ENCODE measurements at places on chromosomes 1 and 21.

DNA sequence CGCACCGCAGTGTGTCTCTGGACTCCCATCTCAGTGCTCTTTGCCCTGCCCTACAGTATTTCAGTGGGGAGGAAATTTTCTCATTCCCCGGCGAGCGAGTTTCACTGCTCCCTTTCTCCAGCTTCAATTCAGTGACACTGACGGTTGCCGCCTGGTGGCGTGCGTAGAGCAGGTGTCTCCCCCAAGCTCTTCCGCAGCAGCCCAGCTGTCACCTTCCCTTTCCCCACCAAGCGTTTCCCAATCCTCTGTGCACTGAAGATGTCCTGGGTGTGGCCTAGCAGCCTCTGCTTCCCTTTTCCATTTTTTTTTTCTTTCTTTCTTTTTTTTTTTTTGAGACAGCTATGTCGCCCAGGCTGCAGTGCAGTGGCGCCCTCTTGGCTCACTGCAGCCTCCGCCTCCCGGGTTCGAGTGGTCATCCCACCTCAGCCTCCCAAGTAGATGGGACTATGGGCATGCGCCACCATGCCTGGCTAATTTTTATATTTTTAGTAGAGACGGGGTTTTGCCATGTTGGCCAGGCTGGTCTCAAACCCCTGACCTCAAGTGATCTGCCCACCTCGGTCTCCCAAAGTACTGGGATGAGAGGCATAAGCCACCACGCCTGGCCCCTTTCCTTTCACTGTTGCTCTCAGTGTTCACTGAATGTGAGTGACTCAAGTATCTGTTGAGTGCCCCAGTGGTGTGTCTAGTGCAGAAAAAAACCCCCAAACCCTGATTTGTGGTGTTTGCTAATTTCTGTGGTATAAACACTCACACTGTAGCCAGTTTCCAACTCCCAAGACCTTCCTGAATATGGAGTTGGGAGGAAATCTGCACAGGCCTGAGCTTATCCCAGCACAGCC lies 30.1 kb downstream of the TNFRSF1B start:
- peak; percentile 54 for DNase-seq

- DNase-seq = no peak
Observed at GRCh38 chr1:209428241-209428921, 155.1 kb upstream of the CAMK1G start.

DNA sequence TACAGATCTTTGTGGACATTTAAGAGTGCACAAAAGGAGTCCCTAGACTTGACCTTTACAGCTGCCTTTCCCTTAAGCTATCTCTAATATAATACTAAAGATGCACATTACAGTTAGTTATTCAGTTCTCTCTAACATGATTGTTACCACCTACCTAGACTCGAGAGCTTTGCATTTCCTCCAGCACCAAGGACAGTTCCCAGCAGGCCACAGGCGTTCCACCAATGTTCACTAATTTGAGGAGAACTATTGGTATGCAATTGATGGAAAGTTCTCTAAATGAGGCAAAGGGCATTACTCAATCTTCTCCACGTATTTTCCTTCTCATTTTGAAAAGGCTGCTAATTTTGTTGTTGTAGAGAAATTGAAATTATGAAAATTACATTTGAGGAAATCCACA lies 5.4 kb upstream of the NTNG1 start:
- DNase-seq = peak; percentile 62

GRCh38 chr1:227949954-227950734 lies 2.4 kb upstream of the WNT9A start:
- peak; percentile 3 for DNase-seq

DNA sequence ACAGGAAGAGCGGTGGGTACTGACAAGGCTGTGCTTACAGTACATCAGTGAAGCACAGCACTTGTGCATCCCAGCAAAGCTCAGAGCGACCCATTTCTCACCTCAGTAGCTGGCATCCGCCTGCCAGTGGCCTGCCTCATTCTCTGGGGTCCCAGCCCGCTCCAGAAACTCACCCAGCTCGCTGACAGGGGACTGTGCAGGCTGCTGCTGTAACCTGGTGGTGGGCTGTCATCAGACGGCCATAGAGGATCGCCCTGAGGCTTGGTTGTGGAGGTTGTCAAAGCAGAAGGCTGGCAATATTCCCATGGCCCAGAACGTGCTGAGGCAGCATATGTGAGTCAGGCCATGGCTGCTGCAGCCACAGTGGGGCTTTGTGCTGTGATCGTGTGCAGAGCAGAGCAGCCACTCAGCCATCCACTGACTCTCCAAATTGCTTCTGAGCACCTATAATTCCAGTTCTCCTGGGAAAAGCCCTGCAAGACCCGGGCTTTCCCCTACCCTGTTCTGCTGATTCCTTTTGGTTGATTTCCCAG lies 13.6 kb upstream of the GPR137B start:
- peak; percentile 11 for DNase-seq

- no peak for DNase-seq
Observed at GRCh38 chr1:7103874-7104273, 318.6 kb downstream of the CAMTA1 start.

- no peak for DNase-seq
Observed at GRCh38 chr21:36044056-36044455, 16.3 kb downstream of the SETD4 start.

GRCh38 chr1:151157067-151157531 lies 650 bp downstream of the TNFAIP8L2 start:
- no peak for DNase-seq

DNA sequence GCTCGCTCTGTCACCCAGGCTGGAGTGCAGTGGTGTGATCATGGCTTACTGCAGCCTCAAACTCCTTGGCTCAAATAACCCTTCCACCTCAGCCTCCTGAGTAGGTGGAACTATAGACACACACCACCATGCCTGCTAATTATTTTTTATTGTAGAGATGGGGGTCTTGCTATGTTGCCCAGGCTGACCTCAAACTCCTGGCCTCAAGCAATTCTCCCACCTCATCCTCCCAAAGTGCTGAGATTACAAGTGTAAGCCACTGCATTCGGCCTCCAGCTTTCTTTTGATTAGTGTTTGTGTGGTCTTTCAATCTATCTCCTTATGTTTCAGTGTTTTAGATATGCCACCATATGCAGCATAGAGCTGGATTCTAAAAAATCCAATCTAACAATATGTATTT lies 19.9 kb upstream of the CSF3R start:
- no peak for DNase-seq

GRCh38 chr1:81329041-81329440 lies 471.7 kb upstream of the ADGRL2 start:
- DNase-seq = no peak

- DNase-seq = no peak
Observed at GRCh38 chr1:12245116-12245515, 15.3 kb downstream of the VPS13D start.

GRCh38 chr1:154427173-154428139 lies 22.3 kb downstream of the IL6R start:
- no peak for DNase-seq

GRCh38 chr1:38558500-38559445 lies 300.8 kb downstream of the RRAGC start:
- DNase-seq = no peak

GRCh38 chr1:113307771-113308445 lies 82.4 kb upstream of the MAGI3 start:
- DNase-seq = no peak

DNA sequence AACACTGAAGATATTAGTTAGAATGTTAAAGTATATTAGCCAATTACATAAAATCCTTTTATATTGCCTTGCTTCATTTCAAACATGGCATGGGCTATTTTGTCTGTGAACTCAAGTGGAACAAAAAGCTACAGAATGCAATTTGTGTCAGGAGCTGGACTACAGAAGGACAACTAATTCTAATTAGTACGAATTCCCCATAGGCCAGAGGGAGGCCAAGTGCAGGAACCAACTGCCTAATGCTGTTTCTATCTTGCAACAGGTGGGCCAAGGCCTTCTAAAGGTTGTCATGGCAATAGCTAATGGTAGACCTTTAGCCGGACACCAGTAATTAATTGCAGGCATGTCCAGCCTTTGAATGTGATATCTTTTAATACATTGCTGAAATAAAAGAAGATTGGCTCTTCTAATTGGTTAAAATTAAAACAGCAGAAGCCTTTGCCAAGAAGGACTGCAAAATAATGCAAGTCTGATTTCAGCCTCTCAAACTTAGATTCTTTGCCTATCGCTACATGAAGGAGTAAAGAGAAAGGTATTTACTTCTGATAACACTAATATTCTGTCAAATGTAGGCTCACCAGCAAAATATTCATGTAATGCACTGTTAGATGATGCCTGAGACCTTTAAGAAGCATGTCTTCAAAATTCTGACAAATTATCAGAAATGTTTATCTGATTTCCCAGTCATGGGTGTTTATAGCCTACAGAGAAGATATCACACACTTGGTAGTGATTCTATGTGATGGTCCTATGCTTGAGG lies 232.1 kb downstream of the LMO4 start:
- DNase-seq = peak; percentile 27

GRCh38 chr1:59718989-59719360 lies 95.8 kb upstream of the HOOK1 start:
- no peak for DNase-seq

DNA sequence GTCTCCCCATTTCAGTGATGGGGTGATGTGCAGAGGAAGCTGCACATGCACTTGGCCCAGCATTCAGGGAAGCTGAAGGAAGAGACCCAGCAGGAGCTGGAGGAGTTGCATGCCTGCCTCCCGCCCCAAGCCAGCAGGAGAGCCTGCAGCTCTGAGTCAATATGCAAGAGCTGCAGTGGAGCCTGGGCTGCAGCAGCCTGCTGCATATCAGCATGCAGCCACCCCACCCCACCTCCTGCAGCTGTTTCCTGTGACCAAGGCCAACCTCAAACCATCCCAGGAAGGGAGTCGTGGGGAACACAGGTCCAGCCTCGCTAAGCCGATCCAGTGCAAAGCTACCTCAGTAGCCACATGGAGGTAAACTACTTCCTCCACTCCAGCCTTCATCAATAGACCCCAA lies 18.9 kb downstream of the AGT start:
- DNase-seq = no peak

DNA sequence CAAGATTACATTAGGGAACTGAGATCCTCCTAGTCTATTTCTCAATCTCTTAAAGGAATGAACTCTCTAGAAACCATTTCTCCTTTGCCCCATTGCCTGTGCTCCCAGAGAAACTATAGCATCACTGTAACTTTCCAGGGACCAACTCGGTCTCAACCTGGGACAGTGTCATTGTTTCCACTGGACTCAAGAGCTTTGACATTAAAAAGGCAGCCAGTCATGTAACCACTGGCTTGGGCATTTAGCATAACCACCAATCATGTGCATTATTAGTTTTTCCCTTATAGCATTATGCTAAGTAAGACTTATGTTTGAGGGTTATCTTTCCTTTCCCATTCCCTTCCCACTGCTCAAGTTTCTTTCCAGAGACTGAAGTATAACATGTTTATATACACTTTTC lies 18.2 kb downstream of the TEX38 start:
- DNase-seq = no peak

DNA sequence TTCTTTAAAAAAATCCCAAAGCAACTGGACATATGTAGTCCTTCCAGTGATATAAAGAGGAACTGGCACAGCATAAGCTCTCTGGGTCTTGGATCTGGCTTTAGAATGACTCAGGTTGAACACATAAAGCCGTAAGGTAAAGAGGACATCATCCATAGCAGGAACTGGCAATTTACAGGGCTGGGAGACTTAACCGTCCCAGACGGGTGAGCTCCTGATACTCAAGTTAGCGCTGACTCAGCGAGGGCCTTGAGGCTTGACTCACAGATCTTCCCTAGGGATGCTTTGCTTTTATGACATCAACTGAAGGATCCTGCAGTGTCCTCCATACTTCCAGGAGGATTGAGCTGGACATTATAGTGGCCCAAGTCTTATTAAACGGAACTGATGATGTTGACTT lies 154.1 kb downstream of the CLIC6 start:
- no peak for DNase-seq

GRCh38 chr1:40899230-40899870 lies 37.2 kb upstream of the CITED4 start:
- DNase-seq = no peak

DNA sequence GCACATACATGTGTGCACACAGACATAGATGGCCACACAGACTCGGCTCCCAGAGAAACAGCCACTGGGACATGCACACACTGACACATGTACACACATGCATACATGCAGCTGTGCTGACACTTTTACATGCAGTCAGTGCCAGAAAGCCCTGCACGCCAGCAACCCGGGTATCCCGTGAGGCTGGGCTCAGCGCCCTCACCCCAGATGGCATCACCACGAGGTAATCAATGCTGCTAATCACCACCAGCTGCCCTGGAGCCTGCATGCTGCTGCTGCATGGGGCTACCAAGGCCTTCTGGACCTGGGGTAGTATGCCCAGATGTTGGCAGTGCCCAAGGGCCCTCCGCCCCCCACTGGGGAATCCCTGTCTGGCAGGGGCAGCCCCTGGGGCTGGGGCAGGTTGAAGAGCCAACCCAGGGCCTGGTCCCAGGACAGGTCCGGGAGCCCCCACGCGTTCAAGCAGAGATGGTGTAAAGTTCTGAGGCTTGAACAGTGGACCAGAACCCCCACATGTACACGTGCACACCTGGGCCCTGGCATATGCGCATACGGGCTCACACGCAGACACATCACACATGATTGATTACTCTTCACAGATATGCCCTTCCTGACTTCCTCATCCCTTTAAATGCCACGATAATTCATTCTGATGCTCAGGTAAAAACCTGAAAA lies 2.7 kb upstream of the COL16A1 start:
- DNase-seq = peak; percentile 32

- DNase-seq = no peak
Observed at GRCh38 chr21:33171616-33172169, 58.0 kb upstream of the IFNAR2 start.

- DNase-seq = peak; percentile 80
Observed at GRCh38 chr1:108661030-108661609, at the start of gene HENMT1. Gene HENMT1, minus strand, starts transcription at chr1:108661093. Its CDS starts 1,209 bp downstream, at chr1:108659884.

DNA sequence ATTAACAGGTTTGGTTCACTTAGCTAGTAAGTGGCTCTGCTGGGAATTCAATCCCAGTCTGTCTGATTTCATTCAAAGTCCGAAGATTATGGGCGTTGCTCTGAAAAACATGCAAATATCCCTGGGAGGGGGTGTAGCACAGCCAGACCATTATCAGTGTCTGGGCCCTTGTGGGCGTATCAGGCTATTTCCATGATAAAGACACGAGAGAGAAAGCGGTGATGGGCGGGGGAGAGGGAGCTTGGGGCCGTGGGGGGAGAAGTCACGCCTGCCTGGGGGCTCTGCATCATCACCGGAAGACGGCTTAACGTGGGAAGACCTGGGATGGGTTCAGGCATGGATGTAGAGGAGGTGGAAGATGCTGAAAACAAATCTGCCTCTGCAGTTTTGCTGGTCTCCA lies 25.8 kb downstream of the IL6R start:
- DNase-seq = no peak

DNA sequence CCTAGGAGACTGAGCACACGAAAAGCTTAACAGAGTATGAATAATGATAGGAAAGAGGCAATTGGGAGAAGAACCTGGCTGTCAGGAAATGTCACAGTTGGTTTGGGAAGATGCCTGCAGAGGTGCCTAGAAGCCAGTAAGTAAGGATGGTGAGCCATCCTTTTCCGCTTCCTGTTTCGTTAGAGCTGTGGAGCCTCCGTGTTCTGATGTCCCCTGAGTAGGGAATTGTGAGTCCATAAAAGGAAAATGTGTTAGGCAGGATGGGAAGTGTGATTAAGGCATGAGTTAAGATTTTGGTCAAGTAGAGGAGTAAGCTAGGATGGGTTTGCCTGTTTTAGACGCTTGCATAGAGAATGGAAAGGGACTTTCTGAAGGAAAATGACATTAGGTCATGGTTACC lies 9.0 kb downstream of the CLIC4 start:
- no peak for DNase-seq

GRCh38 chr1:198203434-198203833 lies 46.6 kb downstream of the NEK7 start:
- no peak for DNase-seq

GRCh38 chr21:41267346-41267745 lies 49.3 kb upstream of the FAM3B start:
- no peak for DNase-seq

- DNase-seq = peak; percentile 16
Observed at GRCh38 chr1:40039245-40039756, 1.2 kb upstream of the CAP1 start.
